ENCODE measurements at places on chromosomes 12 and 14.
A peak's percentile ranks its signal among the peaks of the same experiment; 100 is the strongest.

GRCh38 chr12:26870491-26871419 lies 37.8 kb upstream of the ITPR2 start:
- DNase-seq = no peak

DNA sequence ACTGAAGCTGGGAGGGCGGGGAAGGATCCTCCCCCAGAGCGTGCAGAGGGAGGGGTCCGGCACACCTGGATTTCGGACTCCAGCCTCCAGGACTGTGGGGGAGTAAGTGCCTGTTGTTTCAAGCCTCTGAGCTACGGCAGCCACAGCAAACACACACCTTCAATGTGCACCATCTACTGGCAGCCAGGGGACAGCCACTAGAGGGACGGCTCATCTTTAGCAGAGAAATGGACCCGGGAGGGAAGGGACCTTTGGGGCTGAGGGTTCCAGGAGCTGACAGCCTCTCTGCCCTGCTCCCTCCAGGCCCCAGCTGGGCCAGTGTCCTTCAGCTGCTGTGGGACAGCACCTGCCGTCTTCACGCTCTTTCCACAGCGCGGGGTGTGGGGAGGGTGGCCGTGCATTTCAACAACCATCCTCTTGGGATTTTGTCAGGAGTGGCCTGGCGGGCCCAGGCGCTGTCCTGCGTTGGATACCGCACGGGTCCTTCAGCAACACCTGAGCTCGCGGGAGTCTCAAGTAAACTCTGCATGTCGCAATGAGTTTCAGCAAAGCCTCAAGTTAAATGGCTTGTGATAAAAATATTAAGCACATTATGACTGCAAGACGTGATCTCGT lies 209.2 kb upstream of the C14orf180 start:
- DNase-seq = no peak

DNA sequence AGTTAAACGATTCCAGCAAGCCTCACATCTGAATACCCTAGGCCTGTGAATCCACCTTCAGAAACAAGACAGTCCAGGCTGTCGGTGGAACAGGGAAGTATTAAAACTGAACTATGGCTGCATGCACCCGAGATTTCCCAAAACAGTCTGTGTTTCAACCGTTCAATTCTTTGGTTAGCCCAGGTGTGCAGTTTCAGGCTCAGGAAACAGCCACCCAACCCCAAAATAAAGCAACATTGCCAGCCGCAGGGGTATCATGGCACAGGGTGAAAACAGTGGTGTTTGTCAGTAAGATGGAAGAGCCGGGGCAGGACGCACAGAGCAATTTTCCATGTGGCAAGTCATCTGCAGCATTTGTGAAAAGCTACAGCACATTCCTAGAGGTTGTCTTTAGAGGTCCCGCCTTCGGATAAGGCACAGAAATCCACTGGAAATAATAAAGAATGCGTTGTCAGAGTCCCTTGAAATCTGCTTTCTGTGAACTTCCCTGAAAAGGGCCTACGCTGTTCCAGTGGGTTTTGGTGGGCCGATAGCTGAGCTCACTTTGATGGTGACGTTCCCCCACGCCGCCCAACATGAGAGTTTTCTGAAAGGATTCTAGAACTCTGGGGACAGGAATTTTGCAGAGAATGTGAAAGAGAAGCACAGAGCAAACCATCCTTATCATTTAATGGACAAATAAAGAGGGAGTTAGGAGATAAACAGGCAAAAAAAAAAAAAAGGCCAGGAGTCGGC lies 84.9 kb downstream of the BCL11B start:
- no peak for DNase-seq

DNA sequence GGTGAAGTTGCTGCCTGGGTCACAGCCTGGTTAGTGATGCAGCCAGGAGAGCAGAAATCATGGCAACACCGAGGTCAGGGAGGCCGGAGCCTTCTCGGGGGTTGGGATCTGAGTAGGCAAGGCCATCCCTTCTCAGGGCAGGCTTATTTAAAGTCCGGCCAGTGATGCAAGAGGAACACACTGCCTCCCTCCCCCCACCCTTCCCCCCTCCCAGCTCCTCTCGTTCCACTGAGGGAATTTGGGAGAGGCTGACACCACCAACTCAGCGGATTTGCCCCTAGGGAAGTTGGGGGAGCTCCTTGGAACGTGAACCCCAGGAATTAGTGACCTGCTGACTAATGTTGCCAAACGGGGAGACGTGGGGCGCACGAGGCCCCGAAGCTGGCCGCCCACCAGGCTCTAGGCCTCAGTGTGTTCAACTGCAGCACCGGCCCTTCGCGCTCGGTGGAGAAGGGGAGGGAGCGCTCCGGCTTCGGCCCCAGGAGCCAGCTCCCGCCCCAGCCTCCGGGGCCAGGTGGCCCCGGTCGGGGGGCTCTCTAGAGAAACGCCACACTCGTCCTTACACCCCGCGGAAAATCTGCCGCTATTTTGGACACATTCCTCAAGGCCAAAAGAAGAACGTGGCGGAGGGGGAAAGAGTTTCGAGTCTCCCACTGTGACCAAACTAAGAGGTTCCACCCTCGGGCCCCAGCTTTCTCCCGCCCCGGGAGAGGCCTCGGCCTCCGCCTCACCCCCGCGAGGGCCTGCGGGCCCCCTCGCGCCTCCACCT lies 1.6 kb downstream of the CTDSP2 start:
- peak; percentile 48 for DNase-seq

DNA sequence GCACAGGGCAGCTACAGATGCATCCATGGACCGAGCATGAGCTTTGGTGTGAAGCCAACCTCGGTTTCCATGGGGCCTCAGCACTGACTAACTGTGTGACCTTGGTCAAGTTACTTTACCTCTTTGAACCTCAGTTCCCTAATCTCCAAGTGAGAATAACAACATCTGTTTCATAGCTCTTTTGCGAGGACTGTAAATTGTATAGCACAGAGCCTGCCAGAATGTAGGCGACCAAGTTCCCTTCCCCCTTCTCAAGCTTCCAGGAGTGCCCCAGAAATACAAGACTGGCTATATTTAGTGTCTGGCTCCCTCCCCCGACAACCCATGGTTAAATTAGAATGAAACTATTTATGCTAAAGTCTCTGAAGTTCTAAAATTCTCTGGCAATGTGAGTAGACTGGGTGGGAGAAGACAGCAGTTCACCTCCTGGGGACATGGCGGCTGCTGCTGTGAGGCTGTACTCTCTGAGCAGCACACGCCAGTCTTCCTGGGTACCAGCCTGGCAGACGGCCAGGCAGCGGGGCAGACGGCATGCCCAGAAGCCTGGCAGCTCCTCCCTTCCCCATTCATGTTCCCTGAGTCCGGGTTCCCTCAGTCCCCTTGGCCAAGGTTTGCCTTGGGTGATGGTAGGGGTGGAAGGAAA lies 22.0 kb upstream of the TMED10 start:
- DNase-seq = no peak

DNA sequence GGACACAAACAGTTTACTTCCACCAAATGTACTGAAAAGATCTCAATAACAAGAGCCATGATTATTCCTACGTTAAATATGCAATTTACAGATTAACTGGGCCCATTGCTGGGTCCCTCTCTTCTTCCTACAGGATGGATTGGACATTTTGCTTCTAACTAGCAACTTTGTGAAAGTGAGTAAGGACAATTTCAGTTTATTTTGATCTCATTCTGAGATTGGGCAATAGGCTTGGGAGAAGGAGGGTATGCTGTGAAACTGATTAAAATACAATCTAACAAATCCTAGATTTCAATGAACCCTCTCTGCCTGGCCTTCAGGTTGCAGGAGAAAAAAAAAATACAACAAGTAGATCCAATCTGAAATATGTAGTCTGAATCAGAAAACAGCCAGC lies 121.5 kb downstream of the PRKD1 start:
- DNase-seq = no peak

DNA sequence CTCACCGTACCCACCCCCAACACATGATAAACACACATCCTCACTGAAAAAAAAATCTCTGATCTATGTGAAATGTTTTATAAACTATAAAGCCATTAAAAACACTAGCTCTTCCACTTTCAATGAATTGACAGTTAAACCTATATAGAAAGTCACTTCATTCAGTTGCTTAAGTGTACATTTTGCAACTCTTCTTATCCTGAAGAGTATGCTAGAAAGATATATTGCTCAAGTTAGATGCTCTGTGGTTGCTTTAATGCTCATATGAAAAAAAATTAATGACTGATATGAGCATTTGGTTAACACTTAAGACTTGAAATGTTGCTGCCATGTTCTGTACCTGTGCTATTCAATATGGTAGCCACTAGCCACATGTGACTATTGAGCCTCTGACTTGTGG lies 21.0 kb upstream of the MIA2 start:
- no peak for DNase-seq

DNA sequence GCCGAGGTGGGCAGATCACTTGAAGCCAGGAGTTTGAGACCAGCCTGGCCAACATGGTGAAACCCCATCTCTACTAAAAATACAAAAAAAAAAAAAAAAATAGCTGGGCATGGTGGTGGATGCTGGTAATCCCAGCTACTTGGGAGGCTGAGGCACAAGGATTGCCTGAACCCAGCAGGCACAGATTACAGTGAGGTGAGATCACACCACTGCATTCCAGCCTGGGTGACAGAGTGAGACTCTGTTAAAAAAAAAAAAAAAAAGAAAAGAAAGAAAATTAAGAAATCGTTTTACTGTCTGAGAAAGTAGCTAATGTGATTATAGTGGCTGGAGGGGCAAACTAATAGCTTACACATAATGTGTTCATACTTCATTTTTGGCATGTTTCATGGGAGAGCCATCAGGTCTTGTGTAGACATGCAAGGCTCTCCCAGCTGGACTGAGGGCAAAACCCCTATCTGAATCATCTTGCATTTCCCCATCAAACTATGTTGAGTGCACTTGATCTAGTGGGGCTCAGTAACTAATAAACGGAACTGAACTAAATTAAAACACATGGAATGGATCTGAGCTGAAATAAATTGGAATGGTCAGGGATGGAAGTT lies 16.2 kb downstream of the KIF21A start:
- DNase-seq = no peak
